ENCODE measurements at places on chromosomes 12 and 14. TPM values are rescaled to one million over a fixed set of nuclear protein-coding genes. Genes with fewer than 3 reads are reported as not detected.

Gene RASSF9
- total RNA-seq: not detected

Gene NEDD1
- total RNA-seq: 25.0 TPM

Gene DACT1
- 0.76 TPM for total RNA-seq

Gene MAP3K9
- total RNA-seq: 4.8 TPM

Gene CLMN
- total RNA-seq: 1.3 TPM
